ENCODE measurements at places on chromosomes 2 and 18.

- no peak for DNase-seq
Measured at GRCh38 chr2:25236736-25237135, 68.4 kb upstream of the POMC start.

DNA sequence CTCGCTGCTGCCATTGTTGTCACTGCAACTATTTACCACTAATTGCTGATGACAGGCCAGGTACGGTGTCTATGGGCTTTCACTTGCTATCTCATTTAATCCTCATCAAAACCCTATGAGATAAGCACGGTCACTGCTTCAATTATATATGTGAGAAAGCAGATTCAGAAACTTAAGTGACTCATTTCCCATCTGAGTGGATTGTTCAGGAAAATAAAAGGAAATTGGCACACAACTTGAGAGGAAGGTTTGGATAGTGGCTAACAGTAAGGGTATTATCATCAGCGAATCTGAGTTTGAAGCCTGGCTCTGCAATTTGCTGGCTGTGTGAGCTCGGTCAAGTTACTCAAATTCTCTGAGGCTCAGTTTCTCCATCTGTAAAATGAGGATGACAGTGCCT is 196.0 kb downstream of the KCNS3 start:
- no peak for DNase-seq

DNA sequence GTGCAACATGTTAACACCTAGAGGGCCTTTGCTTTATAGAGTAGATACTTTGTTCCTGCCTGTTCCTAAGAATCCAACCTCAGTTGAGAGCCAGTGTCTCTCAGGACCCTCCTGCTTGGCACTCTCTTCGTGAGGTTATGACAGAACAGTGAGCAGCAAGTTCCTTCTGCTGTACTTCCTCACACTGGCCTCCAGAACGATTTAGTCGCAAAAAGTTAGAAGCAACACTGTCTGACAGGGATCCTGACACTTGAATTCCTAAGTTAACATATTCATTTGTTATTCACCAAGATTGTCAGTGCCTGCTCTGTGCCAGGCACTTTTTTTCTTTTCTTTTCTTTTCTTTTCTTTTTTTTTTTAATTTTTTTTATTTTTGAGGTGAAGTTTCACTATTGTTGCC is 57.0 kb upstream of the ITM2C start:
- DNase-seq = no peak

DNA sequence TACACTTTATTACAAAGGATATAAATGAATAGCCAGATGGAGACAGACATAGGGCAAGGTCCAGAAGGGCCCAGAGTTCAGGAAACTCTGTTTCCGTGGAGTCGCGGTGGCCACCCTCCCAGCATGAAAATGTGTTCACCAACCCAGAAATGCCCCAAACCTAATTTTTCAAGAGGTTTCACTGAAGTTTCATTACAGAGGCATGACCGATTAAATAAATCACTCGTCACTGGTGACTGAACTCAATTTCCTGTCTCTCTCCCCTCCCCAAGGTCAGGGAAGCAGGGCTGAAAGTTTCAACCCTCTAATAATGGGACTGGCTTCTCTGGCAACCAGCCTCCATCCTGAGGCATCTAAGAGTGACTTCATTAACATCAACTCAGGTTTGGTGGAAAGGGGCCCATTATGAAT is 22.4 kb downstream of the USP40 start:
- DNase-seq = no peak

GRCh38 chr2:42132191-42132965 is 36.8 kb upstream of the EML4 start:
- DNase-seq = peak; percentile 77

All from CD8-positive, alpha-beta T cell (primary cell).